ENCODE measurements at places on chromosomes 12 and 14. TPM values are rescaled to one million over a fixed set of nuclear protein-coding genes. Genes with fewer than 3 reads are reported as not detected.

Gene RPGRIP1
- 0.47 TPM for total RNA-seq

DNA sequence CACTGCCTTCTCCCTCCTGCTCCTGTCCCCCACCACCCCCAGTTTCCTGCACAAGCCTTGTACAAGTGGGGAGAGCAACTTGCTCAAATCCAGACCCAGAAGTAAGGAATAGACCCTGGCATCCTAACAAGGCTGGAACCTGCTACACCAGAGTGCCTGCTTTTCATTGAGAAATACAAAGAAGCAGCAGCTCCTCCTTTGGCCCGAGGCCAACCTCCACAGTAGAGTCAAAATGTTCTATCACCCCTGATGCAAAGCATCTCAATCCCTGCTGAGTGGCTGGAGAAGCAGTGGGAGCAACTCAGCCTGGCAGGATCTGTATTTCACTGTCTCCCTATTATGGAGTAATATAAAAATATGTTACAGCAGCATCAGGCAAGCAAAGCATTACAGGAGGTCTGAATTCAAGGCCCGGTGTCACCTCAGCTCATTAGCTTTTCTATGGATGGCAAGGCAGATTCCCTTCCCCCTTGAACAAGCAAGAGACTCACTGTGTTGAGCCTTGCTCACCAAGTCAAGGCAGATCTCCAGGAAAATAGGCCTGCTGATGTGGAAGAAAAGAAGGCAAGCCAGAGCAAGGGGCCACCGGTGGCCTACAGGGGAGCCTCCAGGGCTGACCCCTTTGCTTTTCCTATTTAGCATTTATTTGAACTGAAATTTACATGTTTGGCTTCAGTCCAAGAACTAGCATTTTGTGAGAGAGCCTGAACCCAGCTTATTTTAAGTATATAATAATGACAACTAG lies 186.3 kb upstream of the EGLN3 start:
- no peak overlapping the region for H3K27ac ChIP-seq
- no peaks in the 10 kb centered on the region for H3K27me3 ChIP-seq
- no peaks in the 10 kb centered on the region for H3K4me1 ChIP-seq
- H3K4me3 ChIP-seq: no peak overlapping the region

Gene SERPINA6
- total RNA-seq: 1.7 TPM

DNA sequence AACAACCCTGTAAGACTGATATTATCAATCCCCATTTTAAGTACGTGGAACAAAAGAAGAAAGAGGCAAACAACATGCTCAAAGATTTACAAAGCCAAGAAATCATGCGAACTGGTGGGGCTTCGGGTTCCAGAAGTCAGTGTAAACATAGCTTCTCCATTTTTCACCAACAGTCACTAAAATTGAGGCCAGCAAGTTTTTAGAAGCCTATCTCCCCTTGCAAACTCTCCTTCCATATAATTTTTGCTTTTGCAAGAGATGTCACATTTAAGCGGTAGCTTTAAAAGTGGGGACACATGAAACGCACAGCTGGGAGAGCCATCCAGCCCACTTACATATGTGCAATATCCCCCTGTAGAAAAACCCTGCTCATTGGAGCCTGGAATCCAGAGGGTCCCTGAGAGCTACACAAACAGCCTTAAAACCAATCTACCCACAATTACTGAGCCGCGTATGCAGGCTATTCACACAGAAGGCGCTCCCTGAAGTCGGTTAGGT lies 797 bp downstream of the SLC11A2 start:
- H3K27me3 ChIP-seq: no peaks in the 10 kb centered on the region
- DNase-seq: peak; percentile 69
- peak overlapping the region; percentile 71 for H3K4me3 ChIP-seq
- H3K27ac ChIP-seq: peak overlapping the region; percentile 98
- H3K36me3 ChIP-seq: no peaks in the 10 kb centered on the region
- peaks cover 9% of the 10 kb centered on the region for H3K4me1 ChIP-seq

GRCh38 chr12:19548834-19549233 lies 109.5 kb downstream of the AEBP2 start:
- no peak overlapping the region for H3K4me3 ChIP-seq
- no peak overlapping the region for H3K27ac ChIP-seq
- no peaks in the 10 kb centered on the region for H3K4me1 ChIP-seq
- DNase-seq: no peak
- H3K27me3 ChIP-seq: no peaks in the 10 kb centered on the region

Measured in kidney (tissue), 22 donors.